Hippocampal formation (tissue), 2 donors: ENCODE measurements at places on chromosomes 13 and 19.

DNA sequence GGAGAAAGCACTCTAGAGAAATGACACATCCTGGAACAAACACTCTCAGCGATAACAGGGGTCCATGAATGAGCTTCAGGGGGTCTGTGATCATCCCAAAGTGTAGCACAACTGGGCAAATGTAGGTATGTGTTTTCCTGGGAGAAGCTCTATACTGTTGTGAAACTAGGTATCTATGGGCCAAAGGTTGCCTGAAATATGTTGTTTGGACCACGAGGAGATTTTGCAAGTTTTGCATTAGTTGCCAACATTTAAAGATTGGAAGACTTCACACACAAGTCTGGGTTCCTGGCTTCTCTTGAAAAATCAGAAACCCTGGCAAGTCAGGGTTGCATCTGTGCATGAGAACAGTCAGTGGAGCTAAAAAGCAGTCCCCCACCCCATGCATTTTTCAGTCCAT lies 26.7 kb upstream of the POU2F2 start:
- no peak for DNase-seq

DNA sequence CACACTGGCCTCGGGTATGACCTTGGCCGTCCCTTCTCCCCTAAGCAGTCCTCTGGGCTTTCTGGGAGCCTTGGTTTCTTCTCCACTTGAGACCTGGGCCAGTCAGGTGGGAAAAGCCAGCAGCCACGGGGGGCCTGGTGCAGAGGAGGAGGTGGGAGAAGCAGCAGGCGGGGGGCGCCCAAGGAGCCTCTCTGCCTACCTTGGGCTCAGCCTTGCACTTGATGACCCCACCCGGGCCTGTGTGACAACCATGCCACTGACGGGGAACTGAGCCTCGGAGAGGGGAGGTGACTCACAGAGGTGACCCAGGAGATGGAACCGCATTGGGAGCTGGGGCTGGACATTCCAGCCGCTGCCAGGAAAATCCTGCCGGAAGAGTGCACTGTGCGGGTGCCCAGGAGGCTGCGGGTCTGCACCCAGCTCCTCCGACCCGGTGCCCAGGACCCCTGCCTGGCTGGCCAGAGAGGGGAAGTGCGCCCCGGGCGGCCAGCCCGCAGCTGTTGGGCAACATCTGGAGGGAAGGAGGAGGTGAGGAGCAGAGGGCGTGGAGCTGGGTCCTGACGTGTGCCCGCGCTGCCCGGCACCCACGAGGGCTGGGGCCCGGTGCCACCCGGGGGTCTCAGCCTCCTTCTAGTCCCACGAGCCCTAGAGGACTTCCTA lies 23.4 kb upstream of the SLC7A10 start:
- no peak for DNase-seq

- DNase-seq = no peak
These were observed 32.3 kb downstream of the ITM2B start for GRCh38 chr13:48265217-48265815.

GRCh38 chr19:30898353-30899103 lies 450.7 kb downstream of the TSHZ3 start:
- DNase-seq = no peak

DNA sequence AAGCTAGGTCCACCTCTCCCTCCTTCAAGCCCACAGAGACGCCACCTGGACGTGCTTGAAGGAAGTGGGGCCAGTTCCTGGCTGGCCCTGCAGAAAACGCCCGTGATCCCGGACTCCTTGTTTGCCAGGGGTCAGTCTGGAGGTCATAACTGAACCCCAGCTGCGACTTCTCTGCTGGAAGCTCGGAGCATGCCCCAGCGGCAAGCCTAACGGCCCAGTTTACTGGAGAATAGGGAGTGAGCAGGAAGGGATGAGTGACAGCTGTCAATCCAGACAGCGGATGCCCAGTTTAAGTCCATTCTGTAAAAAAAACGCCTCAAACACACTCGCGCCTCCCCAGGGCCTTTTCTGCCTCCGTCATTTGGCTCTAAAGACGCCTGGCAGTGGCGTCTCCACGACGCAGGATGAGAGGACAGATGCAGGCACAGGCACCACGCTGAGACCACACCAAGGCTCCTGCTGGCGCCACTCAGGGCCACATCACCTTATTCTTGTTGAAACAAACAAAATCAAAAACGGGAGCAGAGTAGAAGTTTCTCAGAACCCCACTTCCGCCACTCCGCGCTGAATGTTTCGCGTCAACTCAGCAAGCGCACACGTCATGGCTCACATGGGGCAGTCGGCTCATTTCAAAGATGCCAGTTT lies 57.6 kb downstream of the RASA3 start:
- DNase-seq = no peak
